ENCODE measurements at places on chromosomes 3 and 15. TPM values are rescaled to one million over a fixed set of nuclear protein-coding genes. Genes with fewer than 3 reads are reported as not detected.

The ASB14 gene
- not detected for total RNA-seq

The SEMA3B gene
- total RNA-seq = 0.34 TPM

DNA sequence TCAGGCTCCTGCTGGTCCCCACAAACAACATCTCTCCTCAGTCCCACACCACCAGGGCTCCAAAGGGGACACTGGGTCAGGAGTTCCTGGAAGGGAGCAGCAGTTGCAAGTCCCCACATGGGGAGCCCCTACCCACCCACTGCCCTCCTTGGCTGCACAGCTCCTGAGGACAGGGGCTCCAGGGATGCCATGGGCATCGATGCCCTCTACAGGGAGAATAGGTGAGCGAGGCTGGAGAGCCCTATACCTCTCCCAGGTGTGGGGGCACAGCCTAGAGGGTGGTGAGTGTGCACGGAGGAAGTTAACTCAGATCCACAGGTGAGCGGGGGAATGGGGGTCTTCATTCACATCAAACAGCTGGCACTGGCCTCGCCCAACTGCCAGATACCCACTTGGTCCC is 141.2 kb upstream of the LINGO1 start:
- DNase-seq = no peak

- DNase-seq = no peak
Measured at GRCh38 chr3:37899101-37899707, 37.5 kb downstream of the CTDSPL start.

DNA sequence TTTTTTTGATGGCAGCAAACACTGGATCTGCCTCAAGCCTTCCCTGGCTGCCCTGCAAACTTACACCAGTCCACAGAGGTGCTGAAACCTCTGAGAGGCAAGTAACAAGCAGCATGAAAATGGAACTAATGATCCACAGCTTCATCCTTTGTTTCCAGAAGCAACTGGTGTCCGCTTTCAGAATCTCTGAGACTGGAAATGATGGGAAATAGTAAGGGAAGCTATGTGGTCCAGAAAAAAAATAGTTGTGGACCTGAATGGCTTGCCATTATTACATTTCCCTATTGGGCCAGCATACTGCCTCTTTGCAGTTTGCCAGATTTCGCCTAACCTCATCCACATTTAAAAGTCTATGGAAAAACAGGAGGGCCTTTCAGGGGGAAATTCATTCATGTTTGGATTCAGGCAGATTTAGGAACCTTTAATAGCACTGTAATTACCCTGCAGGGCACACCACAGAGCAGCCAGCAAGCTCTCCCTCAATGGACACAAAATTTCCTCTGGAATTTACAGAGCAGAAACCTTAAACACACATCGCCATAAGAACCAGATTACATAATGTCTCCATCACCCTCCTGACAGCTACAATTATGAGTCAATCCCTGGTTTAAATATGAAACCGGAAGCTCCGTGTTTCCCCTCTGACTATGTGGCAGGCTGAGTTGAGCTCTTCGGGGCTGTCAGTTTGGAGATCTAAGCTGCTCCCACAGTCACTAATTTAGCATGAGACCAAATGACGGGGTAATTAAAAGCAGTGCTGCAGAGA is 134.4 kb downstream of the TMCO5A start:
- DNase-seq = no peak

- no peak for DNase-seq
Measured at GRCh38 chr3:45051685-45052084, 25.6 kb downstream of the CLEC3B start.

All from glomerular endothelial cell (primary cell).